ENCODE measurements at places on chromosomes 3 and 15.

GRCh38 chr3:50290161-50290641 is 2.0 kb downstream of the IFRD2 start:
- no peak for DNase-seq

GRCh38 chr15:36271048-36271447 is 308.4 kb upstream of the CDIN1 start:
- no peak for DNase-seq

- no peak for DNase-seq
These were observed 235.5 kb downstream of the PTPRG start for GRCh38 chr3:61796911-61797310.

DNA sequence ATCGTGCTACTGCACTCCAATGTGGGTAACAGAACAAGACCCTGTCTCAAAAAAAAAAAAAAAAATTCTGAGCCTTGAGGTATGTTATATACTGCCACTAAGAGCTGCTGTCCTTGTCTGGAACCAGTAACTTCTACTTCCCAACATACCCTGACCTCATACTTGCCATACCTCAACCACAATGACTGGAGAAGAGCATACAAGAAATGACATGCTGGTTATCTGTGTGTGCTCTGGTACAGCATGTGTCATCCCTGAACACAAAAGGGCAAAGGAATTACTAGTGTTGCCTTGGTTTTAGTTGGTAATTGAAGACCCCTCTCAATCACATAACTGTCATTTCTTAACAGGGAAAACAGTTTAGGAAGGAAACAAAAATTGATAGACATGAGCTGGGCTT is 54.5 kb downstream of the MRPS25 start:
- DNase-seq: no peak

DNA sequence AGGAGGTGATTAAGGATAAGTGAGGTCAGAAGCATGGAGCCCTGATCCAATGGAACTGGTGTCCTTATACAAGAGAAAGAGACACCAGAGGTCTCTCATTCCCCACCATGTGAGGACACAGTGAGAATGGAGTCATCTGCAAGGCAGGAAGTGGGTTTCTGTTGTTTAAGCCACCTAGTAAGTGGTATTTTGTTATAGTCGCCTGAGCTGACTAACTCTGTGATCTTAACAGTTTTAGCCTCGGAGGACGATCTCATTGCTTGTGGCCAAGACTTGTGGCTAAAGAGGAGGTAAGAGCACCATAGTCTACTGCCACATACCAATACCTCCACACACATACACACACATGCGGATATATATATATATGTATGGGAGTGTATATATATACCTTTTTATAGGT is 73.8 kb downstream of the MCTP2 start:
- no peak for DNase-seq

DNA sequence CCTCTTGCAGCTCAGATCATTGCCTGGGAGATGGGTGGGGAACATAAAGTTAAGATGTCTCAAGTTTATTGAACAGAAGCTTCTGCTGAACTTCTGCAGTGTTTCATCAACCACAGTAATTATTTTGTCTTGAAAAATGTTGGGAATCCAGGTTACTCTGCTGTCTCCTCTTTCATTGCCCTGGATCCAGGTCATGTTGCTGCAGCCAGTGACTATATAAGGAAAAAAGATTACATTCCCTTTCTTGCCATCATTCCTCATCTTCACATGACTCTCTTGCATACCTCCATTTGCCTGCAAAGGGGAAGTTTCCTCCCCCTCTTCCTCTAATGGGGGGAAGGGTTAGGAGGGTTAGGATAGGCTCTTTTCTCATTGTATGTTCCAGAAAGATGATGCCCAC is 15.1 kb downstream of the GMNC start:
- DNase-seq: no peak

DNA sequence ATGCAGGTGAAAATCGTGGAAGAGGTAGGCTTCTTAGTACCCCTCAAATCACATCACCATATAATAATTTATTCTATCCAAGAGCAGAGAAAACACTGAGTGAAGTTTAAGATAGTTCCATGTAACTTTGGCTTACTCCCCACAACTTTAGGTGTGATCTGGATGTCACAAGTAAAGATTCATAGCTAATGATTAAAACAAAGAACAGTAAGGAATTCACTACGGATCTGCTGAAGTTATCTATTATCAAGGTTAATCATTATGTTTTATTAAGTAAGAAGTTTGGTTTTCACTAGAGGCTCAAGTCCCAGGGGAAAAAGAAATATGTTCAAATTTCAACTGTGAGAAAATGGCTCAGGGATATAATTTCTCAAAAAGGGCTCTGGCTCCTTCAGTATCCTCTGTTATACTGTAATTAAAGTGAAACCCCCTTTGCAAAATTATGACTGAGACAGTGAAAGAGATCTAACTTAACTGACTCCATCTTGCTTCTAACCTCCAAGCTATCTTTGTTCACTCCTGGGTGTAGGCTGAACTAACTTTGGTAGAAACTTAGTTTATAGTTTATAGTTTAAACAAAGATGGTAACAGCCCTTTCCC is 17.1 kb downstream of the CD80 start:
- no peak for DNase-seq

Measured in GM10248 (cell line).